ENCODE measurements at places on chromosomes 5 and 9. TPM values are rescaled to one million over a fixed set of nuclear protein-coding genes. Genes with fewer than 3 reads are reported as not detected.

SLC2A6 gene
- 1.9 TPM for total RNA-seq

BTNL3 gene
- total RNA-seq: not detected

FOXD1 gene
- 2.5 TPM for total RNA-seq

SLC25A2 gene
- 0.23 TPM for total RNA-seq

IL31RA gene
- total RNA-seq: 0.82 TPM

SPINK4 gene
- not detected for total RNA-seq

TMCO6 gene
- total RNA-seq: 9.0 TPM

DNAJC18 gene
- 4.8 TPM for total RNA-seq

FSD1L gene
- 1.8 TPM for total RNA-seq

IFNA10 gene
- total RNA-seq: not detected

RNF180 gene
- total RNA-seq: 7.4 TPM

NDST1 gene
- total RNA-seq: 23.9 TPM

ZNF366 gene
- under 0.01 TPM for total RNA-seq

TMEM174 gene
- not detected for total RNA-seq

RASGEF1C gene
- not detected for total RNA-seq

SAPCD2 gene
- total RNA-seq: 2.2 TPM

CCNJL gene
- total RNA-seq: 1.6 TPM

P4HA2 gene
- total RNA-seq: 256 TPM

RMI1 gene
- 3.0 TPM for total RNA-seq

ZNF454 gene
- 2.8 TPM for total RNA-seq

SLC6A18 gene
- total RNA-seq: not detected

WDR38 gene
- not detected for total RNA-seq

TMC1 gene
- 0.68 TPM for total RNA-seq

QRFP gene
- not detected for total RNA-seq

GNAQ gene
- total RNA-seq: 26.5 TPM

TEX10 gene
- 15.0 TPM for total RNA-seq

ZNF883 gene
- total RNA-seq: 2.6 TPM

FRMD3 gene
- 0.94 TPM for total RNA-seq

SHISAL2B gene
- not detected for total RNA-seq

PCAT7 gene
- total RNA-seq: 0.23 TPM

SLC36A2 gene
- not detected for total RNA-seq

GRAMD2B gene
- 12.8 TPM for total RNA-seq

TNC gene
- total RNA-seq: 34.2 TPM

CFAP157 gene
- not detected for total RNA-seq

CDK7 gene
- 25.2 TPM for total RNA-seq

TLX3 gene
- not detected for total RNA-seq

PCDHGA2 gene
- 1.2 TPM for total RNA-seq

HMMR gene
- 0.23 TPM for total RNA-seq

COL23A1 gene
- 0.08 TPM for total RNA-seq

LRRC19 gene
- not detected for total RNA-seq

SOHLH1 gene
- total RNA-seq: not detected

CEL gene
- 0.15 TPM for total RNA-seq

RMND5B gene
- total RNA-seq: 20.4 TPM

ZBED3 gene
- total RNA-seq: under 0.01 TPM

CYLC2 gene
- total RNA-seq: not detected

DMRT3 gene
- not detected for total RNA-seq

SPATA31D4 gene
- not detected for total RNA-seq

SAXO1 gene
- total RNA-seq: 0.08 TPM

FAM221B gene
- total RNA-seq: not detected

ANKRD55 gene
- total RNA-seq: not detected

OR1Q1 gene
- 0.08 TPM for total RNA-seq

SEMA5A gene
- total RNA-seq: 69.7 TPM

SH3PXD2B gene
- 38.6 TPM for total RNA-seq

AMACR gene
- 7.0 TPM for total RNA-seq

CEP72 gene
- total RNA-seq: 1.7 TPM
